Spleen (tissue), 13 donors: ENCODE measurements at places on chromosomes 5 and 9. TPM values are rescaled to one million over a fixed set of nuclear protein-coding genes. Genes with fewer than 3 reads are reported as not detected.

DNA sequence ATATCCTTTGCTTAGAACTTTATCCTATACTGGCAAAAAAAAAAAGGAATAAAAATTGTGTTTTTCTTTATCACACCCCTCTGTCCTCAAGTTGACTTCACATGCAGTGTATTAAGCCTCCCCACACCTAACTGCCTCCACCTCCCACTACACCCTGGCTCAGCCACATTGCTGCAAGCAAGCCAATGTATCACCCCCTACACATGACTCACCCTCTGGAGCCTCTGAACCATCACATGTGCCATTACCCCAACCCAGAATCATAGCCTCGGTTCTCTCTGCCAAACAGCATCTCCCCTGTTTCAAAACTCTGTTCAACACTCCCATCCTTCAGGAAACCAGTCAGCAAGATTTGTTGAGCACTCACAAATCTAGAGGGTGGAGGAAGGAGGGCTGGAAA is 209.0 kb downstream of the CWC27 start:
- H3K36me3 ChIP-seq, result peaks cover 4% of the 10 kb centered on the region
- H3K27me3 ChIP-seq, result no peaks in the 10 kb centered on the region
- H3K27ac ChIP-seq, result no peak overlapping the region

The FOXE1 gene
- not detected for total RNA-seq

The GPR150 gene
- 0.60 TPM for total RNA-seq

The KLF4 gene
- total RNA-seq, result 117 TPM

The C9orf50 gene
- total RNA-seq, result not detected

The DTWD2 gene
- total RNA-seq, result 15.6 TPM

GRCh38 chr5:124745928-124746915 is at the start of gene ZNF608:
TSS of gene ZNF608 (minus strand) at chr5:124746639. CDS start at chr5:124744989, 1,650 bp downstream.
- H3K27ac ChIP-seq, result peak within 1 kb of the TSS; percentile 87
- H3K4me1 ChIP-seq, result peaks cover 16% of the 10 kb centered on the region
- H3K27me3 ChIP-seq, result peaks cover 74% of the 10 kb centered on the region
- no peak for DNase-seq

- H3K4me3 ChIP-seq, result no peak overlapping the region
- no peaks in the 10 kb centered on the region for H3K4me1 ChIP-seq
- no peak overlapping the region for H3K27ac ChIP-seq
- H3K36me3 ChIP-seq, result no peaks in the 10 kb centered on the region
- H3K27me3 ChIP-seq, result no peaks in the 10 kb centered on the region
- DNase-seq, result no peak
Observed at GRCh38 chr9:82180711-82181110, 192.1 kb downstream of the SPATA31D1 start.

The CCDC192 gene
- not detected for total RNA-seq

The HRH2 gene
- total RNA-seq, result 39.2 TPM

GRCh38 chr9:14275331-14275730 is 38.6 kb downstream of the NFIB start:
- no peaks in the 10 kb centered on the region for H3K27me3 ChIP-seq
- no peak overlapping the region for H3K4me3 ChIP-seq
- H3K27ac ChIP-seq, result no peak overlapping the region
- H3K4me1 ChIP-seq, result peaks cover 13% of the 10 kb centered on the region
- no peaks in the 10 kb centered on the region for H3K36me3 ChIP-seq

GRCh38 chr5:72167257-72167656 is 60.0 kb downstream of the MAP1B start:
- H3K36me3 ChIP-seq, result no peaks in the 10 kb centered on the region
- H3K4me3 ChIP-seq, result no peak overlapping the region
- H3K4me1 ChIP-seq, result peaks cover 27% of the 10 kb centered on the region
- peak overlapping the region; percentile 65 for H3K27ac ChIP-seq
- H3K27me3 ChIP-seq, result no peaks in the 10 kb centered on the region

DNA sequence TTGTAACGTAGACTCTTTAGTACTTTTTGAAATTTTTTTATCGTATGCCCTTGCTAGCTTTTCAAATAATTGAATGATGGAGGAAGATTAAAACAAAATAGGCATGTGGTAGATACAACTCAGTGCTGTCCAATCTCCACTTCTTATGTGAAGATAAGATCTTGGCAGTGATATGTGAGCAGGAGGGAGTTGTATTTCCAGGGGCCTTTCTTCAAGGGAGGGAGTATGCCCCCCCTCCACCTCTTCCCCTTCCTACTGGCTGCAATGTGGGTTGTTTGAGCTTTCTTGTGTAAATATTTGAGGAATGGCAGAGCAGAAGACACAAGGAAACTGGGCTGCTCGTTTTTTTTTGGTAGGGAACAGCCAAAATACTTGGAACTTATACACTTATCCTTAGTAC is 374.9 kb downstream of the PSAT1 start:
- no peaks in the 10 kb centered on the region for H3K4me1 ChIP-seq
- no peak overlapping the region for H3K4me3 ChIP-seq
- H3K27me3 ChIP-seq, result no peaks in the 10 kb centered on the region
- no peaks in the 10 kb centered on the region for H3K36me3 ChIP-seq
- no peak for DNase-seq

DNA sequence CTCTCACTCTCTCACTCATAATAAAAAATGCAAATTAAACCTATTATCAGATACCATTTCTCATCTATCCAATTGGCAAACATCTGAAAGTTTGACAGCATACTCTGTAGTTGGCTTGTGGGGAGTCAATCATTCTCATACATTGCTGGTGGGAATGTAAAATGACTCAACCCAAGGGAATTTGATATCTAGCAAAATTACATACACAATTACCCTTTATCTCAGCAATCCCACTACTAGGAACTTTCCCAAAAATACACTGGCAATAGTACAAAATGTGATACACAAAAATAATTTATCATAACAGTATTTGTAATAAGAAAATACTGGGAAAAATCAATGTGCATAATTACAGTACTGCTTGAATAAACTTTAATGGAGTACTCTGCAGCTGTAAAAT is 731.3 kb downstream of the DTWD2 start:
- no peaks in the 10 kb centered on the region for H3K36me3 ChIP-seq
- no peak for DNase-seq
- no peaks in the 10 kb centered on the region for H3K27me3 ChIP-seq
- no peak overlapping the region for H3K4me3 ChIP-seq
- H3K4me1 ChIP-seq, result no peaks in the 10 kb centered on the region

GRCh38 chr9:110148891-110149290 is 59.1 kb downstream of the C9orf152 start:
- DNase-seq, result no peak
- H3K4me1 ChIP-seq, result peaks cover 66% of the 10 kb centered on the region
- H3K36me3 ChIP-seq, result peaks cover 4% of the 10 kb centered on the region
- H3K27ac ChIP-seq, result peak overlapping the region; percentile 86
